A549 treated with CpdA at 1 μM for 4 hours (cell line): ENCODE measurements at places on chromosomes 11 and 22. TPM values are rescaled to one million over a fixed set of nuclear protein-coding genes. Genes with fewer than 3 reads are reported as not detected.

Gene CARD16
- 0.18 TPM in 1 of 5 replicates, not detected in the others for total RNA-seq

Gene MUC6
- under 0.01 to 0.01 TPM in 2 of 5 replicates, not detected in the others for total RNA-seq

Gene KDM4D
- total RNA-seq = 0.43 to 0.60 TPM (median 0.56 TPM) in 5 replicates

Gene OR52I2
- total RNA-seq = not detected in 5 replicates

Gene MOV10L1
- not detected in 5 replicates for total RNA-seq

Gene OR5P2
- total RNA-seq = not detected in 5 replicates

Gene CST6
- not detected in 5 replicates for total RNA-seq
